ENCODE measurements at places on chromosomes 3 and 15.

DNA sequence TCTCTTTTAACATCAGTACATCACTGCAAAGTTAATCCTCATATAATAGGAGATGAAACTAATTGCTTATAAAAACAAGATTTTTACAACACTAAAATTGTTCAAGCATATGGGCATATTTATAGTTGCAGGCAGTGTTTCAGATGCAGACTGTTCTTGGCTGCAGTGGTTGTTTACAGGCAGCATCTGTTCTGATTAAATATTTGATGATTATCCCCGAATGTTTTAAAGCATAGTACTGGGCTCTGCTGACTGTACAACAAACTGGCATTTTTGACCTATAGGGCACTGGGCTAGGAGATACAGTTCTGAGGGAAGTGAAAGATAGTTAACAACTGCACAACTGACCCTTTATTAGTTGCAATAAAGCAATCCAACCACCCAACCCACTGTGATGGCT is 113.6 kb downstream of the UBE3A start:
- no peak for DNase-seq

- no peak for DNase-seq
Observed at GRCh38 chr3:117602058-117602644, 892.6 kb downstream of the TUSC7 start.

GRCh38 chr3:84961011-84961410 is 2.2 kb downstream of the CADM2 start:
- DNase-seq, result no peak

- no peak for DNase-seq
Observed at GRCh38 chr3:157282261-157283191, 122.6 kb upstream of the CCNL1 start.

GRCh38 chr3:46863261-46863782 is at the start of gene MYL3:
MYL3 (minus strand) TSS chr3:46863444; CDS start chr3:46863390, 54 bp downstream.
- DNase-seq, result no peak

DNA sequence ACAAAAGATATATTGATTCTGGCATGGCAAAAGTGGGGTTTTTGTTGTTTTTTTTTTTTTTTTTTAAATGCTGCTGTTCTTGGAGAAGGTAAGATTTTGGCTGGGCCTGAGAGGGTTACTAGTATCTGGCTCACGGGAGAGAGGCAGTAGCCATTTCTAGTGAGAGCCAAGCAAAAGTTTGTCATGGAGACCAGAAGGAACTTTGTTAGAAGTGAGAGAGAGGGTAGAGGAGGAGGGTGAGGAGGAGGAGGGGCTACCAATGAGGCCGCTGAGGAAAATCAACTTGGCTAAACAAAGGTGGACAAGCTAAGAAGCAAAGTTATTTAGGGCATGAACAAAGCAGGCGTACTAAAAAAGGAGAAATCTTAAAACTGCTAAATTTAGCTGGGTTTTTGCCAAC is 48.9 kb upstream of the STRIT1 start:
- DNase-seq, result no peak

GRCh38 chr15:26620528-26621458 is 152.1 kb downstream of the GABRB3 start:
- no peak for DNase-seq
